ENCODE measurements at places on chromosomes 5 and 9. TPM values are rescaled to one million over a fixed set of nuclear protein-coding genes. Genes with fewer than 3 reads are reported as not detected.

TRIM14 gene
- total RNA-seq = 7.7 TPM

CANX gene
- total RNA-seq = 962 TPM

PCDHA13 gene
- under 0.01 TPM for total RNA-seq

WDR38 gene
- not detected for total RNA-seq

SH3RF2 gene
- total RNA-seq = 1.2 TPM

TMEM215 gene
- not detected for total RNA-seq

COL15A1 gene
- 104 TPM for total RNA-seq

FOXD4 gene
- not detected for total RNA-seq

C1QTNF2 gene
- total RNA-seq = 2.0 TPM

BAAT gene
- under 0.01 TPM for total RNA-seq

FBN2 gene
- 95.7 TPM for total RNA-seq

UBE2QL1 gene
- 0.11 TPM for total RNA-seq

SLC36A3 gene
- total RNA-seq = not detected

ARL14EPL gene
- total RNA-seq = 0.89 TPM

IFNW1 gene
- total RNA-seq = not detected

TXNDC8 gene
- total RNA-seq = not detected

SPATA31A3 gene
- not detected for total RNA-seq
